ENCODE measurements at places on chromosomes 1 and 21.

GRCh38 chr1:243455760-243456651 is 200.2 kb downstream of the SDCCAG8 start:
- DNase-seq = no peak

DNA sequence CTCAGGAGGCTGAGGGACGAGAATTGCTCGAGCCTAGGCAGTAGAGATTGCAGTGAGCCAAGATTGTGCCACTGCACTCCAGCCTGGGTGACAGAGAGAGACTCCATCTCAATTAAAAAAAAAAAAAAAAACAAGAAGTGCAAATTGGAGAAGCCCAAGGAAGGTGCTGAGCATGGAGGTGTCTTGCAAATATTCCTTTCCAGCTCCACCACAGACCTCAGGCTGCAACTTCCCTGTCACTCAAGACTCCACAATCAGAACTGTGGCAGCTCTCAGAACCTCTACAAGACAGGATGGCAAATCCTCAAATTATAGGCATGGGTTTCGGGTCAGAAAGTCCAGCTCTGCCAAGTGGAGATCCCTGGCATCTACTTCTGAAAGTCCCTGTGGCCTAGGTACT is 104.4 kb upstream of the TIAM1 start:
- DNase-seq = no peak

DNA sequence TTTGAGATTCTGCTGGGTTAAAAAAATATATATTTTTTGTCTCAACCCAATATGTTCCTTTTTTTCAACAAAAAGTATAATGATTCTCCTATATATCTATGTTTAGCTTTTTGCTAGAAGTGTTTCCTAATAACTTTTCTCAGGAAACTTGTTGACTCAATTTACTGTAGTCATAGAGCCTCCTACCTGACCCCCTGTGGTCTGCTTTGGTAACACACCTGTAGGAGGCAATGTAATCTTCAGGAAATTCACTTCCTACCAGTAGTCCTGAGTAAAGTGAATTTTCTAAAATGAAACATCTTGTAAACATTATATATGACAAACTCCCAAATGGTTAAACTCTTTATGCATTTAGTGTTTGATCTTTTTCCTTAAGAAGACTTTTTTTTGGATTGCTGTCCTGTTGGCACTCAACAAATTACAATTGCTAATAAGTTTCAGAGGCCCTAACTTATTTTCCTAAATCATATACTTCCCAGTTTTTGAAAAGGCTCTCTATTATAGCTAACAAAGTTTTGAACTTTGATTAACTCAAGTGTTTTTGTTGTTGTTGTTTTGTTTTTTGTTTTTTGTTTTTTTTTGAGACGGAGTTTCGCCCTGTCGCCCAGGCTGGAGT is 118.3 kb downstream of the OLFML2B start:
- no peak for DNase-seq

- DNase-seq = no peak
These were observed 302.5 kb downstream of the PDE4B start for GRCh38 chr1:66095190-66095589.

DNA sequence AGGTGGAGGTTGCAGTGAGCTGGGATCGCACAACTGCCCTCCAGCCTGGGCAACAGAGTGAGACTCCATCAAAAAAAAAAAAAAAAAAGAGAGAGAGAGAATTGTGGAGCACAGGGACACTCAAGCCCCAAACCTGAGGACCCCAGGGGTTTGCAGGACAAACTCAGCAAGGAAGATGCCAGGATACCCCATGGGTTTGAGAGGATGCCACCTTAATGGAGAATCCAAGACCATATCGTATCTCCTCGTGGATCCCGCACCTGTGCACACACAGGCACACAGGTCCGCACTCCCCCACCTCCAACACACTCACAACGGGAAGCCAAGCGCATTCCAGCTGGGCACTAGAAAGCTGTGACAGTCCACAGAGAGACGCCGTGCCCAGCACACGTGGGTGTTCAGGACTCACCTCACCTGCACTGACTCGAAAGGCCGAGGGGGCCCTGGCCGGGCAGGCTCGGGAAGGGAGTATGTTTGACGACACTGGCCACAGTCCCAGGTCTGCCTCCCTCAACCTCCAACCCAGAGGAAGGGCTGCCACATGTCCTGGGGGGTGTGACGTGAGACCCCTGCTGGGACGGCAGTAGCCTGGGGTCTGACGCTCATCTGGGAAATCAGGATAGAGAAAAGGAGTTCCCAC is 11.1 kb downstream of the CHD5 start:
- DNase-seq = no peak

All from posterior vena cava (tissue), 2 donors.